ENCODE measurements at places on chromosomes 1 and 21. TPM values are rescaled to one million over a fixed set of nuclear protein-coding genes. Genes with fewer than 3 reads are reported as not detected.
A peak's percentile ranks its signal among the peaks of the same experiment; 100 is the strongest.

DNA sequence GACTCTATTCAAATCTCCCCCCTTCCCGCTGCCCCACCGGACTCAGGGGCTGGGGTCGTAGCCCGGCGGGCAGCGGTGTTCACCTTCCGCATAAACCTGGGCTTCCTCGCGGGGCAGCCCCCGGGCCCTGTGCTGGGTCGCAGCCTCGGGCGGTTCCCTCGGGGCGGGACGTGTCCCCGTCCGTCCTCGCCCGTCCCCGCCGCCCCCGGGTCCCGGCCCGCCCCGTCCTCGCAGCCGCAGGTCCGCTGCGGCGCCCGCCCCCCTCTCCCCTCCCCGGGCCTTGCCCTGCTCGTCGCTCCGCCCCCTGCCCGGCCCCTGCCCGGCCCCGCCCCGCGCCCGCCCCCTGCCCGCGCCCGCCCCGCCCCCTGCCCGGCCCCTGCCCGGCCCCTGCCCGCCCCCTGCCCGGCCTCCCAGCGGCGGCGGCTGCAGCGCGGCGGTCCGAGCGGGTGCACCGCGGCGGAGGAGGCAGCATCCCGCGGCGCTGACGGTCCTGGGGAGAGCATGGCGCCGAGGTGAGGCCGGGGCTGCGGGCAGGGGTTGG lies at the start of gene COL18A1:
Gene COL18A1 (plus strand): TSS at position 436 of the 541 bp plus-strand sequence. CDS start 66 bp downstream, at position 502.
- H3K36me3 ChIP-seq = no peaks in the 10 kb centered on the region
- H3K4me1 ChIP-seq = peaks cover 3% of the 10 kb centered on the region
- no peak for DNase-seq
- H3K4me3 ChIP-seq = peak within 1 kb of the TSS; percentile 66
- peaks cover 50% of the 10 kb centered on the region for H3K27me3 ChIP-seq
- H3K27ac ChIP-seq = no peak within 1 kb of the TSS

DNA sequence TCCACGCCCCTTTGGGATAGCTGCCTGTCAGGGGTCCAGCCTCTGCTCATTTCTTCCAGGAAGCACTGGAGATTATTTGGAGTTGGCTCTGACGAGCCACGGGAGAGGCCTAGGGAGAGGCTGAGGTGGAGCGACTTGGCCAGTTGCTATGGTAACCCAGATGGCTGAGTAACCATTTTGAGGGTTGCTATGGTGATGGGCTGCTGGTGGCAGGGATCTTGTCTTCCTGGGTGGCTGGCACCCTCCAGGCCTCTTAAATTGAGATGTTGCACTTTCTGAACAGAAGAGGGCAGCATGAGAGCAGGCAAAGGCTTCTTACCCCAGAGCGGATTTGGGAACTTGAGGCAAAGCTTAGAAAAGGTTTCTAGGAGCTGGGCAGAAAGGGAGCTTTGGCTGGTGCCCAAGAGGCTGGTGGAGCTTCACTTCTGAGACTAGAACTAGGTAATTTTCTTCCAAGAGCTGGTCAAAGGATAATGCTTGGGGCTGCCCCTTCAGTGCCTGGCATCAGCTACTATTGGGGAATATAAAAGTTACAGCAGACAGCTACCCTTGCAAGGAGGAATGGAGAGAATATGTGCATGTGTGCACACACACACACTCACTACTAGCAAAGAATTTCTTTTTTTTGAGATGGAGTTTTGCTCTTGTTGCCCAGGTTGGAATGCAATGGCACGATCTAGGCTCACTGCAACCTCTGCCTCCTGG lies 72.5 kb downstream of the NDUFS5 start:
- peak; percentile 59 for DNase-seq
- no peak overlapping the region for H3K27ac ChIP-seq
- no peak overlapping the region for H3K4me3 ChIP-seq
- no peaks in the 10 kb centered on the region for H3K36me3 ChIP-seq

GRCh38 chr1:147235822-147236221 lies 6.7 kb upstream of the CHD1L start:
- H3K36me3 ChIP-seq = no peaks in the 10 kb centered on the region
- H3K4me1 ChIP-seq = no peaks in the 10 kb centered on the region
- no peak overlapping the region for H3K4me3 ChIP-seq

- H3K27me3 ChIP-seq = peaks cover 15% of the 10 kb centered on the region
- no peaks in the 10 kb centered on the region for H3K36me3 ChIP-seq
- no peak overlapping the region for H3K4me3 ChIP-seq
- H3K4me1 ChIP-seq = no peaks in the 10 kb centered on the region
- H3K27ac ChIP-seq = no peak overlapping the region
- DNase-seq = no peak
Observed at GRCh38 chr1:92743221-92743620, 41.7 kb downstream of the EVI5 start.

- DNase-seq = no peak
- peaks cover 9% of the 10 kb centered on the region for H3K36me3 ChIP-seq
- H3K27ac ChIP-seq = no peak overlapping the region
- H3K4me1 ChIP-seq = peaks cover 2% of the 10 kb centered on the region
Observed at GRCh38 chr1:170556917-170557316, 25.0 kb downstream of the GORAB start.

- H3K4me1 ChIP-seq = no peaks in the 10 kb centered on the region
- H3K36me3 ChIP-seq = no peaks in the 10 kb centered on the region
- H3K4me3 ChIP-seq = no peak overlapping the region
- no peak for DNase-seq
Observed at GRCh38 chr1:184285401-184286087, 101.3 kb upstream of the C1orf21 start.

DNA sequence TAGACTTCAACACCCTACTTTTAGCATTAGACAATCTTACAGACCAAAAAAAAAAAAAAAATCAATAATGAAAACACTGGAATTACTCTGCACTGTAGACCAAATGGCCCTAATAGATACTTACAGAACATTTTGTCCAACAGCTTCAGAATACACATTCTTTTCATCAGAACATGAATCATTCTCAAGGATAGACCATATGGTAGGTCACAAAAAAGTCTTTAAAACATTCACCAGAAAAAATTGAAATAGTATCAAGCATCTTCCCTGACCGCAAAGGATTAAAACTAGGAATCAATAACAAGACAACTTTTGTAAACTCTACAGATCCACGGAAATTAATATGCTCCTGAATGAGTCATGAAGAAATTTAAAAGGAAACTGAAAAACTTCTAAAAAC lies 22.5 kb downstream of the ZNF670 start:
- no peaks in the 10 kb centered on the region for H3K27me3 ChIP-seq
- H3K36me3 ChIP-seq = peaks cover 19% of the 10 kb centered on the region
- H3K27ac ChIP-seq = no peak overlapping the region

GRCh38 chr1:41526956-41527561 lies 42.6 kb upstream of the EDN2 start:
- no peaks in the 10 kb centered on the region for H3K4me1 ChIP-seq
- H3K4me3 ChIP-seq = no peak overlapping the region
- peak overlapping the region; percentile 62 for H3K27ac ChIP-seq
- no peak for DNase-seq
- peaks cover 62% of the 10 kb centered on the region for H3K36me3 ChIP-seq

- no peak overlapping the region for H3K27ac ChIP-seq
- H3K36me3 ChIP-seq = no peaks in the 10 kb centered on the region
- DNase-seq = no peak
Observed at GRCh38 chr1:227388214-227389168, 70.2 kb upstream of the CDC42BPA start.

DNA sequence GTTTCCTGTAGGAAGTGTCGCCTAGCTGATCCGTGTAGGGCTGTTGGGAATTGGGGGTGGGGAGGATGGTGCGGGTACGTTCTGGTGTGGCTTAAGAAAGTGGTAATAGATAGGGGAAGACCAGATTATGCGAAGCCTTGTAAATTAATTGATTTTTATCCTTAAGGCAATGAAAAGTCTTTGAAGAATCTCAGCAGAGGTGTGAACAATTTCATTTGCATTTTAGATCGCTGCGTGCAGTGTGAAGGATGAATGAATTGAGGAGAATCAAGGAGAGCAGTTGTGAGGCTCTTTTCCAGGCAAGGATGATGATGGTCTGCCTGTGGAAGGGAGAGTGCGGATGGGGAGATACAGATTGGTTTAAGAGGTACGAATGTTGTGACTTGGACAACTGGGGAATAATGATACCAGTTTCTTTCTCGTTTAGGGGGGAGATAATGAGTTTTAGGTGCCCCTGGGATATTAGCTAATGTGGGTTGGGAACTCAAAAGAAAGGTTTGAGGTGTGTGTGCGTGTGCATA lies 813 bp upstream of the DEDD start:
- no peak overlapping the region for H3K4me3 ChIP-seq
- H3K36me3 ChIP-seq = peaks cover 33% of the 10 kb centered on the region
- no peak overlapping the region for H3K27ac ChIP-seq
- DNase-seq = no peak
- H3K4me1 ChIP-seq = peaks cover 32% of the 10 kb centered on the region

DNA sequence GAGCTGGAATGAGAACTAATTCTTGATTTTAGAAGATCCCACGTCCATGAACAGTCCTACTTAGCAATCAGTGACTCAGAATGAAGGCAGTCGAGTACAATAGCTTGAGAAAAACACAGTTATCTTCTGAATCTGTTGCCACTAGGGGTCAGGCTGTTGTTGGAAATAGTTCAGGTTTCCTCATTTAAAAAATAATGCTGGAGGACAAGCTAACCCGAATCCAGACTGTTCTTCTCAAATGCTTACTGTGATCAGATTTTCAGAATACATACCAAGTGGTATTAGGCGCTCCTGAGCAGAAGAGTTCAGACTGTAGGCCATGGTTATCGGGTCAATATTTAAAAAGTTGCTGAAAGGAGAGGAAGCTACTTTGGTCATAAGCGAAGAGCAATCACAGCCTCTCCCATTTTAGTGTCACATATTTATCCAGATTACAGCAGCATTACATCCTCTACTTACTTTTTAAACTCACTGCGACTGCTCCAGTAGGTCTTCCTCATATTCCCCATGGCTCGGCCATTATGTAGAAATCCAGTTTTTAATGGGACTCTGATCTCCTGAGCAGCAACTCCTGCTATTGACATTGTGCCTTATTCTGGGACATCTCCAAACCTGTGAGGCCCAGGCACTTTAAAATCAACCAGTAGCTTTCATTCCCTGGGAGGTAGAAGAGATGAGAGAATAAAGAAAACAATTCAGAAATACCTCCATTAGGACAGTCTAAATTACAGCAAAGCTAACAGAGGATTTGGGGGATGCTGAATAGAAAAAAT lies 10.9 kb downstream of the ERRFI1 start:
- H3K27ac ChIP-seq = no peak overlapping the region
- H3K4me1 ChIP-seq = peaks cover 3% of the 10 kb centered on the region
- peaks cover 14% of the 10 kb centered on the region for H3K27me3 ChIP-seq
- H3K36me3 ChIP-seq = no peaks in the 10 kb centered on the region

The ST6GALNAC5 gene
- not detected for total RNA-seq

The FMOD gene
- 4.0 TPM for total RNA-seq

The NR5A2 gene
- not detected for total RNA-seq

All from activated T-helper 2 cell treated with anti-CD3 and anti-CD28 coated beads, Interferon-gamma antibody, Interleukin-2, Interleukin-4, amounts not matched to agents 10 μg/mL and 5 μg/mL and 100 μg/mL, durations not matched to agents 14 hours and 24 hours and 36 hours (primary cell).